ENCODE measurements at places on chromosomes 5 and 9. TPM values are rescaled to one million over a fixed set of nuclear protein-coding genes. Genes with fewer than 3 reads are reported as not detected.
A peak's percentile ranks its signal among the peaks of the same experiment; 100 is the strongest.

DNA sequence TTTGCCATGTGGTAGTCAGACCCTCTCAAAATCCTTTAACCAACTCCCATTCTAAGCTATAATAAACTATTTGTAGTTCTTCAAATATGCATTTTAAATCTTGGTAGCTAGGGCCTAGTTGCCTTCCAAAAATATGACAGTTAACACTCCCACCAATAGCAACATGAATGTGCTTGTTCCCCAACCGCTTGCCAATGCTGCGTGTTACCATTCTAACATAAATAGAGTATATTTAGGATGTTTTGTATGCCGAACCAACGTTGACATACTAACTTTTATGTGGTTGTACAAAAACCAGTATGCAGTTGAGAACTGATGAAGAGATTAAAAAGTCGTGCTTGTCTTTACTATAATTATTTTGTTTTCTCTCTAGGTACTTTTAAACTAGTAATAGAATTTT lies 9.0 kb downstream of the UBE2B start:
- DNase-seq, result no peak

GRCh38 chr5:55003432-55004065 lies 18.2 kb upstream of the ESM1 start:
- no peak for DNase-seq

- DNase-seq, result peak; percentile 58
Observed at GRCh38 chr9:126275386-126276001, 51.1 kb upstream of the MVB12B start.

DNA sequence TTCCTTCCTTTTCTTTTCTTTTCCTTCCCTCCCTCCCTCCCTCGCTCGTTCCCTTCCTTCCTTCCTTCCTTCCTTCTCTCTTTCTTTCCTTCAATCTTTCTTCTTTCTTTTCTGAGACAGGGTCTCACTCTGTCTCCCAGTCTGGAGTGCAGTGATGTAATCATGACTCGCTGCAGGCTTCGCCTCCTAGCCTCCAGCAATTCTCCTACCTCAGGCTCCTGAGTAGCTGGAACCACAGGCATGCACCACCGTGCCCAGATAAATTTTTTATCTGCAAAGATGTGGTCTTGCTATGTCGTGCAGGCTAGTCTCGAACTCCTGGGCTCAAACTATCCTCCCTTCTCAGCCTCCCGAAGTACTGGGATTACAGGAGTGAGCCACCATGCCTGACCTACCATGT lies 81.4 kb downstream of the SPATA31C2 start:
- DNase-seq, result peak; percentile 30

DNA sequence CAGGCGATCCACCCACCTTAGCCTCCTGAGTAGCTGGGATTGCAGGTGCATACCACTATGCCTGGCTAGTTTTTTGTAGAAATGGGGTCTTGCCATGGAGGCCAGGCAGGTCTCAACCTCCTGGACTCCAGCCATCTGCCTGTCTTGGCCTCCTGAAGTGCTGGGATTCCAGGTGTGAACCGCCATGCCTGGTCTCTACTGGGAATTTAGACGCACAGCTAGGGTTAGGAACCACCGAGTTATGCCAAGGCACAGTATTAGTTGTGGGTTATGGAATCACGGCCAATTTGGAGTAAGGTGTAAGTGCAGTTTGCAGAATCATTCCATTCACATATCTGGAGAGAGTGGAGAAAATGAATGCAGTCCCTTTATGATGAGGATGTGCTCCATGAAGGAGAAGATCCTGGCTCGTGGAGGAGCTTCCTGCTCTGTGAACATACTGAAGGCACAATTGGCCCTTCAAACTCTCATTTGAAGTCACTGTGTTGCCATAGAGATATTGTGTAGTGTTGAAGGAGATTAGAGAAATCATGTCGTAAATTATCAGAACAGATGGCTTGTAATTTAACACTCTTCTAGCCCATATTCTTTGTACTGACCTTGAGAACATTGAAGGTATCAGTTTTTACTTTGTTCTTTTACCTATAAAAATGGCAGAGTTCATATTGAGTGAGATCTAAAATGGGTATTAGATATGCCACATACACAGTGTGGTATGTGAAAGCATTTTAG lies 18.8 kb downstream of the TRIO start:
- DNase-seq, result no peak

- DNase-seq, result peak; percentile 45
Observed at GRCh38 chr9:97740848-97741821, 44.0 kb upstream of the XPA start.

DNA sequence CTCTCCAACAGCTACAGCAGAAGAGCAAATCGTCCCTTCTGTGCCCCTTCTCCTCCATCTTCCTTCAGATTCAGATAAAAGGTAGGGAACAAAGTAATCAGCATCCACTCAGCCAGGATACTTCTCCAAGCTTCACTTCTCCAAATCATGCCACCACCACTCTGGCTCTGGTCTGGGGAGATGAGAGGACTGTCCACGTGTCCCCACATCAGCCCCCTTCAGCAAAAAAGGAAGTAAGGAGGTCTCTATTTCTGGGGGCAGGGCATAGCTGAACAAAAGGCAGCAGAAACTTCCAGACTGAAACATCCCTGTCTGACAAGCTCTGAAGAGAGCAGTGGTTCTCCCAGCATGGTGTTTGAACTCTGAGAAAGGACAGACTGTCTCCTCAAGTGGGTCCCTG lies 116.9 kb downstream of the C5orf15 start:
- no peak for DNase-seq

DNA sequence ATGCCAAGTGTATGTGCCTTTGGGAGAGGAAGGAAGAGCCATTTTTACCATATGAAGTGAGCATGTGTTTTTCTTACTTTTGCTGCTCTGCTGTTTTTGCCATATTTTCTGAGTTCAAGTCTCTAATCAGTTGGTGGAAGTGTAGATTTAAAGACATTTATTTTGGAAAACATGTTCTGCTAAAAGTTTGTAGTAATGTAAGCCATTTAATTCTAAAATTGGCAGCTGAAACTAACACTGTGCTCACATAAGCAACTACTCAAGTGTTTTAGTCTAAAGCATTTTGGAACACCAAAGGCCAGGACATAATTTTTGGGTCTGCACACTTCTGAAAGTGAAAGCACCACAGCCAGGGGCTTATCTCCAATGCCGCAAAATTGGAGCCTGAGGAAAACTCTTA lies 363.4 kb upstream of the ZNF608 start:
- DNase-seq, result peak; percentile 19

DNA sequence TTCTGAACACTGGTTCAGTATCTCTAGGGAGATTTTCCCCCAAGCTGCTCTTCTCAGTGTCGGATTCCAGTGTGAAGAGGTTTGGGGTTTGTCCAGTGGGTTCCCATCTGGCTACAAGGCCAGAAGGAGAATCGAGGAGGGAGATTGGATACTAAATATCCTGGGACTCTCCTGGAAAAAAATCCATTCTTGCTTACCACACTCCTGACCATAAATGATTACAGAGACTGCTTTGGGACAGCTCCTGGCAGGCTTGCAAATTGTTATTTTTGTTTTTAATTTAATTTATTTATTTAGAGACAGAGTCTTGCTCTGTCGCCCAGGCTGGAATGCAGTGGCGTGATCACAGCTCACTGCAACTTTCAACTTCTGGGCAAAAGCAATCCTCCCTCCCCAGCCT lies 4.7 kb upstream of the SUSD1 start:
- peak; percentile 7 for DNase-seq

DNA sequence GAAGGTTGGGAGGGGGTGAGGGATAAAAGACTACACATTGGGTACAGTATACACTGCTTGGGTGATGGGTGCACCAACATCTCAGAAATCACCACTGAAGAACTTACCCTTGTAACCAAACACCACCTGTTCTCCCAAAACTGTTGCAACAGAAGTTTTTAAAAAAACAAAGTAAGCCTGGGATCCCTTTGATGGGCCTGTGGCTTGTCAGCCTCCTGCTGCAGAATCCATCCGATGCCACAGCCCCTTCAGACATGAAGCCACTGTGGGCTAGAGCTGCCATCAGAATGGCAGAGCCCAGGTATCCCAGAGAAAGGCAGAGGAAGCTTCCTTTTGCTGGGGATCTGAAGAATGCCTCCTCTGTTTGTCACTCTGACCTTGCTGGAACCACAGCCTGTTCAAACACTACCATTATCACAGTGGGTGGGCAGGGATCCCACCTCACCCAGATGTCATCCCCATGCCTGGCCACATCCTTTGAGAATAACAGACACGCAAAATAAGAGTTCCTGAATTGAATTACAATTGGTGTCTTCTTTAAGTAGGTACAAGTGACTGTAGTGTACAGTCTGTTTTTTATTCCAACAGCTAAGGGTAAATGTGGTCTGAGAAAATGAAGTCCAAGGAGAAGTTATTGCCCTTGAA lies 78.1 kb upstream of the DIRAS2 start:
- DNase-seq, result no peak

GRCh38 chr5:139664727-139665351 lies 16.7 kb downstream of the CXXC5 start:
- no peak for DNase-seq

- peak; percentile 80 for DNase-seq
Observed at GRCh38 chr5:52787600-52788504, at the start of the genes ITGA1 and PELO. Gene ITGA1, plus strand, starts transcription at chr5:52787916. Its CDS starts 438 bp downstream, at chr5:52788354. Gene PELO, plus strand, starts transcription at chr5:52787916. Its CDS starts 12,479 bp downstream, at chr5:52800395.

- no peak for DNase-seq
Observed at GRCh38 chr5:107451028-107451427, 219.7 kb downstream of the EFNA5 start.

- peak; percentile 4 for DNase-seq
Observed at GRCh38 chr9:74953235-74953751, 581 bp upstream of the C9orf40 start.

- no peak for DNase-seq
Observed at GRCh38 chr9:70441622-70442021, 27.2 kb upstream of the KLF9 start.

DNA sequence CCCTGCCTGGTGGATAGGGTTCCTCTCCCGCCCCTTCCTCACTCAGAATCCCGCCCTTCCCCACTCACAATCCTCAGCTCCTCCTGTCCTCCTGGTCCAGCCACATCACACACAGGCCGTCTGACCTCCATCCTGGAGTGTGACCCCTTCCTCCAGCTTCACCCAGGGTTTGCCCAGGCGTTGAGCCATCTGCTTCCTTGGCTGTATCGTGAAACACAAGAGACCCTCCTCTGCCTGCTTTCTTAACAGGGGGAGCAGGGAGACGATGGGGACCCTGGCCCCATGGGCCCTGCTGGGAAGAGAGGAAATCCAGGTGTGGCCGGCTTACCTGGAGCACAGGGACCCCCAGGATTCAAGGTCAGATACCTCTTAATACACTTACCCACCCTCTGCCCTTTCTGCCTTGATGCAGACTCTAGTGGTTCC lies 32.3 kb upstream of the ORM1 start:
- DNase-seq, result no peak

GRCh38 chr9:18585996-18586395 lies 112.0 kb downstream of the ADAMTSL1 start:
- DNase-seq, result no peak

- peak; percentile 65 for DNase-seq
Observed at GRCh38 chr5:144237851-144238250, 67.2 kb downstream of the KCTD16 start.

DNA sequence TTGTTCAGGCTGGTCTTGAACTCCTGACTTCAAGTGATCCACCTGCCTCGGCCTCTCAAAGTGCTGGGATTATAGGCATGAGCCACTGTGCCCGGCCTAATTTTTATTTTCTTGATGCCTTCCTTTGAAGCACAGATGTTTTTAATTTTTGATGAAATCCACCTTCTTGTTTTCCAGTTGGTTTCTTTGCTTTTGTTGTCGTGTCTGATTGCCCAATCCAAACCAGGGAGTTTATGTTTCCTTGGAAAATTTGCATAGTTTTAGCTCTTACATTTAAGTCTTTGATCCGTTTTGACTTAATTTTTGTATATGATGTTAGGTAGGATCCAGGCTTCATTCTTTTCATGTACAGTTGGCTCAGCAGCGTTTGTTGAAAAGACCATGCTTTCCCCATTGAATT lies 15.2 kb downstream of the EHMT1 start:
- no peak for DNase-seq

- DNase-seq, result no peak
Observed at GRCh38 chr5:4207486-4207885, 611.9 kb downstream of the IRX1 start.

GRCh38 chr5:1505506-1506241 lies 18.1 kb downstream of the LPCAT1 start:
- DNase-seq, result peak; percentile 14

DNA sequence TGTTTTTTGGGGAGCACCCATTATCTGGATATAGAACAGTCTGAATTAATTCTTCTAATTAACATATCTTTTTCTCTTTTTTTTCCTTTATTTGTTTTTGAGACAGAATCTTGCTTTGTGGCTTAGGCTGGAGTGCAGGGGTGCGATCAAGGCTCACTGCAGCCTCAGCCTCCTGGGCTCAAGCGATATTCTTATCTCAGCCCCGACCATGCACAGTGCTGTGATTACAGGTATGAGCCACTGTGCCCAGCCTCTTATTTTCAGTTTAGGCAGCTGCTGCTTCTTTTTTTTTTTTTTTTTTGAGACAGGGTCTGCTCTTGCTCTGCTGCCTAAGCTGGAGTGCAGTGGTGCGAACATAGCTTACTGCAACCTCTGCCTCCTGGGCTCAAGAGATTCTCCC lies 20.2 kb downstream of the UBE2R2 start:
- DNase-seq, result no peak

DNA sequence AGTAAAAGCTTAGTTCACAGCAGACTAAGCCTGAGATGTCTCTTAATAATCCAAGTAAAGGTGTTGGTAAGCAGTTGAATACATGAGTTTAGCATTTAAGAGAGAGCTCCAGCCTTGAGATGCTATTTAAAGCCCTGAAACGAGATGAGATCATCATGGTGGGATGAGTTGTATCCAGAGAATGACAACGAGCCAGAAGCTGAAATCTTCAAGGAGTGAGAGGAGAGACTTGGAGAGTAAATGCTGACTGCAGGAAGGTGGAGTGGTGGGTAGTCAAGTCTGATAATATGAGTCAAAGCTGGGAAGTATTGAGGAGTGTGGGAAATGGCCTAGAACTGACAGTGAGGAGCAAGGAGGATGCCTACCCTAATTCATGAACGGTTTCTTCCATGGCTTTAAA lies 53.7 kb downstream of the PLAC8L1 start:
- DNase-seq, result peak; percentile 55

- DNase-seq, result peak; percentile 47
Observed at GRCh38 chr5:37770786-37771185, 69.1 kb downstream of the GDNF start.

DNA sequence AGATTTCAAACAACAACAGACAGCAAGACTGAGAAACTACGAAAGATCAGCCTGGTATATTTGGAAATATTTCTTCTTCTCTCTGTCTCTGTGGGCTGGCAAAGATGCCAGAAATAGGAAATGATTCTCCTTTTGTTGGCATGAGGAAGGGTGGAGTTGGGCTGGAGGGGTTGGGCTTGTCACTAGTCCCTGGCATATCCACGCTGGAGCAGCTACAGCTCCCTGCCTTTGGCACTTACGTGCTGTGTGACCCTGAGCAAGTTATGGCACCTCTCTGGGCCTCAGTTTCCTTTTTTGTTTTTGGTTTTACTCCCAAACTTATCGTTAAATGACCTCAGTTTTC lies 354 bp upstream of the KCNMB1 start:
- no peak for DNase-seq

Gene TMEM174
- total RNA-seq, result not detected

Gene CTSL
- total RNA-seq, result 513 TPM

Gene HMMR
- total RNA-seq, result 1.2 TPM

Gene GABRA1
- total RNA-seq, result not detected

Gene ECSCR
- total RNA-seq, result 0.36 TPM

Gene CDC20B
- not detected for total RNA-seq

Gene KCNN2
- total RNA-seq, result not detected

Gene CBY3
- total RNA-seq, result not detected

Gene NR6A1
- total RNA-seq, result 1.2 TPM

Gene FBP2
- not detected for total RNA-seq

Gene TAS2R1
- not detected for total RNA-seq

Gene KIAA0825
- total RNA-seq, result 12.2 TPM

Gene PCDHGB5
- 8.5 TPM for total RNA-seq

Gene BARX1
- total RNA-seq, result 0.09 TPM

Gene SLC6A7
- total RNA-seq, result not detected

Gene RFK
- total RNA-seq, result 28.7 TPM
